ENCODE measurements at places on chromosomes 7 and 10. TPM values are rescaled to one million over a fixed set of nuclear protein-coding genes. Genes with fewer than 3 reads are reported as not detected.

ZNF25 gene
- total RNA-seq = 14.4 TPM

ITPRID1 gene
- total RNA-seq = not detected

BCL7B gene
- total RNA-seq = 35.7 TPM

CEP55 gene
- total RNA-seq = 9.3 TPM

ZNF467 gene
- 2.3 TPM for total RNA-seq

SLC39A12 gene
- total RNA-seq = not detected

IQUB gene
- 0.36 TPM for total RNA-seq

KLF14 gene
- total RNA-seq = not detected
